ENCODE measurements at places on chromosomes 2 and 18.

DNA sequence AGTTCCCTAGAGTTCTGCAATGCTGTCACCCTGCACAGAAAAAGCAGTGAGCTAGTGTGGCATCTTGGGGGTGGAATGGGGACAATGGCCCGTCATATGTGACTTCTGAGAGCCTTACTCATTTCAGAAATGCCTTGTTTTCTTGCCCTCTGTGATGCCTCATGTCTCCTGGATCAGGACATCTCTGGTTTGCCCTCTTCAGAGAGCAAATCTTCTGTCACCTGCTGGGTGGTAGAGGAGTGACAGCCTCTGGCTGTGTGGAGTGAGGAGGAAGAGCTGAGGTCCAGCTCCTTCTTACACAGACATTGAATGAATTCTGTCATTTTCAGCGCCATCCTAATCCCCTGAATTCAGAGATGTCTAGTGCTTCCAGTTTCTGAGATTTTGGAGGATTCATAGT, 55.6 kb upstream of the PHLPP1 start:
- DNase-seq: no peak

GRCh38 chr2:101388232-101388631, 929 bp upstream of the CREG2 start:
- no peak for DNase-seq

DNA sequence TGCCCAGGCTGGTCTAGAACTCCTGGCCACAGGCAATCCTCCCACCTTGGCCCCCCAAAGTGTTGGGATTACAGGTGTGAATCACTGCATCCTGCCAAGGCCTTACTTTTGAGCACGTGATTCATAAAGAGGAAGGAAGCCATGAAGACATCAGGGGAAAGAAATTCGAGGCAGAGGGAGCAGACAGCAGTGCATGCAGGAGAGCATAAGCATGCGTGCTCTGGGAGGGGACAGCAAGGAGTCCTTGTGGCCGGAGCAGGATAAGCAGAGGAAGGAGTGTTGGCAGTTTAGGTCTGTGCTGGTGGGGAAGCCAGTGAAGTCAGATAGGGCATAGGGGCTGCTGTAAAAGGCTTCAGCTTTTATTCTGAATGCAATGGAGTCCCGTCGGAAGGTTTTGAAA, 400.5 kb upstream of the RAB12 start:
- no peak for DNase-seq

DNA sequence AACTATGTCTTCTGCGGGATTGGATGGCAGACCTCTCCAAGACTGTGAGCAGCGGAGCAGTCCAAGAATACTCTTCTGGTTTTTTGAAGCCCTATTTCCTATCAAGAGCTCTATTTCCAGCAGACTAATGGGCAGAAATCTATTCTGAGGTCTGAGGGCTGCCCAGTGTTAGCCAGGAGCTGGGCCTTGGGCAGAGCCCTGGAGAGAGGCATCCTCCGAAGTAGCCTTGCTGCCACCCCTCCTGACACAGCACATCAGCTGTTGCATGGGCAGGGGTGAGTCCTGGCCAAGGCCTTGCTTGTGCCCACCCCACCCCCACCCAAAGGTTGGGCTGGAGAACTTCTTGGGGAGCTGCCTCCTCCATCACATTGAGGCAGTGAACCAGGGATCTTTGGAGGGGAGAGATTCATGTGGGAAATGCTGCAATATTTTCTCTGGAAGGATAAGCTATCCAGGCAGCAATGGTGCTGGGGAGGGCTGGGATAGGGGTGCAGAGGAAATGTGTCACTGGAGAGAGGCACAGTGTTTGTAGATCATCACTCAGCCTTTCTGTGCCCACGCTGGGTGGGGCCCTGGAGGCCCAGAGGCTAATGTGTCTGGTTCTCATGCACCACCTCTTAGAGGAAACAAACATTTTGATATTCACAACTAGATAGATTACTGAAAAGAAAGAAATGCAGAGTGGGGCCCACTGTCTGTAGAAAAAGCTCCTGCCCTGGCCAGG, 104.7 kb downstream of the VSNL1 start:
- no peak for DNase-seq

- peak; percentile 69 for DNase-seq
Observed at GRCh38 chr2:207334624-207335371, 169.1 kb upstream of the KLF7 start.

DNA sequence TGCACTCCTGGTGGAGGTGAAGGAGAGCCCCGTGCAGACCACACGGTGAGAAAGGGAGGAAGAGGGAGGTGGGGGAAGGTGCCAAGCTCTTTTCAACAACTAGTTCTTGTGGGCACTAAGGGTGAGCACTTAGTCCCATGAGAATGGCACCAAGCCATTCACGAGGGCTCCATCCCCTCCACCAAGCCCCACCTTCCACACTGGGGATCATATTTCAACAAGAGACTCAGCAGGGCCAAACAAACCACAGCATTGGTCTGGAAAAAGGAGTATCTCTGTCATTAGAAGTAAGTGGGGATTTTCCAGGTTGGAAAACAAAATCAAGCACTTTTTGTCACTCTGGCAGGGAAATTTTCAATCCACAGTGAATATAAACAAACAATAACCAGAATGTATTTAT, 38.4 kb downstream of the ZAP70 start:
- no peak for DNase-seq

DNA sequence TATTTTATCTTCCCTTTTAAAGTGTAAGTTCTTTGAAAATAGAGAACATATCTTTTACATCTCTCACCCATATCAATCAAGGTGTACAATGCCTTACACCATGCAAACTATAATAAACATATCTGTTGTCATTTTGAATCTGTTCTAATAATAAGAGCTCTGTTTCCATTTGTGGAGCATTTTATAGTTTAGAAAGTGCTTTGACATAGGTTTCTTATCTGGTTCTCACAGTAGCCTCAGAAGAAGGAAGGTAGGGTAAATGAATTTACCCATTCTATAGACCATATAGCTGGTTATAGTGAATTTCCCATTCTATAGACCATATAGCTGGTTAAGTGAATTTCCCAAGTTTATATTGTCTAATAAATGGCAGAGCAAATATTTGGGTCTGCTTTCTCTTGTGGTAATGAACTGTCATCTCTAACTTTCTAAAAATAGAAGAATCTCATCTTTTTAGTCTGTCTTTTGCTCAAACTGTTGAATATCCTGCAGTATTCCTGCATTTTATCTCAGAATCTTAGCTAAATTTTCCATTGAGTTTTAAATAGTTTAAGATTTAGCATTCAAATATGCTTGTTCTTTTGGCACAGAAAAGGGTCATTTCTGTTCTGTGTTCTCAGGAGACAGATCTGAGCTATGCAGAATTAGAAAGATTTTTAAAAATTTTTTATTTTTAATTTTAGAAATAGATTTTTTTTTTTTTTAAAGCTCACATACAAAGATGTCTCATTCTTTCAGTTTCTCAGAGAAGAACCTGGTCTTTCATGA, 80.7 kb upstream of the STON1 start:
- DNase-seq: no peak

DNA sequence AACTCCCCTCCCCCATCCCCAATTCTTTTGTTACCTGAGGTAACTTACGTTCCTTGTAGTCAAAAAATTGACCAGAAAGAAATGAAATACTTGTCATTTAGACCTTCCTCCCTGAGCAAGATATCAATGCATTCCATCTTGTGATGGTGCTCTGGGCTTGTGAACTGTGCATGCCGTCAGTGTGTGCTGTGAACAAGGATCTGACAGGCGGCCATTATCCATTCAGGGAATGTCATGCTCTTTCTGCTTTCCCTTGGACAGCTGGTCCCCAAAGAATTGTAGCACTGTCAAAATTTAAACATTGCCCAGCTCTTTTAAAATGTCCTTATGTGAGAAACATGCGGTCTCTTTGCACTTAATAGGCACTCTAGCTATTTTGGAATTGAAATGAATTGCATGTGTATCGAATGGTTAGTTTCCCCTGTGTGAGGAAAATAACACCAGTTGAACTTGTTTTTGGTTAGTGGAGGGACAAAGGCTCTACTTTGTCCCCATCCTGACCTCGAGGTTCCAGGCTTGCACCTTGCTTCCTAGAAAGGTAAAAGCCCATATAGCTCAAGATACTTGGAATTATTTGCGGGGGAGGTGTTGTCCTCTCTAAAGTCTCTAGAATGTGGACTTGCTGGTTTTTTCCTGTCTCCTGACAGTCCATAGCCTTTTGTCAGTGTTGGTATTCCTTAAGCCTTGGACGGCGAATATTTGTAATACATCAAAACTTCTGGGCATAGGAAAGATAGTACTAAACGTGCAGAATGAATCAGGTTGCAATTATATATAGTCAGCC, 350.9 kb downstream of the NUP35 start:
- DNase-seq: no peak

- DNase-seq: no peak
Observed at GRCh38 chr2:88828397-88829137, 137.1 kb downstream of the RPIA start.

DNA sequence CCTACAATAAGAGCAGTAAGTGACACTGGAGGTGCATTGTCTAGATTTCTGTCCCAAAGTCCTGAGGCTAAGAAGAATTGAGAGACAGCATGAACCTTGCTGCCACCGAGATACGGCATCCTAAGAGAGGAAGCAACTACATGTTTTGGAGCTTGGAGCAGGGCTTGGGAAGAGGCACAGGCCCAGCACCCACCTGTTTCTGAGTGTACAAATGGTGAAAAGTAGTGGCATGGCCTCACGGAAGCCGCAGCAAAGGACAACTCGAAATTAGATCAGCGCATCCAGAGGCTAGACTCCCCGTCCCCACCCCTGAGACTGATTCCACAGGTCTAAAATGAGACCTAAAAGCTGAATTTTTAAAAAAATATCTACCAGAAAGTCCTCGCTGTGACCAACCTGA, 127.5 kb downstream of the PTGR3 start:
- DNase-seq: no peak

- peak; percentile 14 for DNase-seq
Observed at GRCh38 chr2:203824603-203825002, 43.0 kb upstream of the CTLA4 start.

GRCh38 chr2:64328415-64328722, 125.6 kb upstream of the LGALSL start:
- no peak for DNase-seq

DNA sequence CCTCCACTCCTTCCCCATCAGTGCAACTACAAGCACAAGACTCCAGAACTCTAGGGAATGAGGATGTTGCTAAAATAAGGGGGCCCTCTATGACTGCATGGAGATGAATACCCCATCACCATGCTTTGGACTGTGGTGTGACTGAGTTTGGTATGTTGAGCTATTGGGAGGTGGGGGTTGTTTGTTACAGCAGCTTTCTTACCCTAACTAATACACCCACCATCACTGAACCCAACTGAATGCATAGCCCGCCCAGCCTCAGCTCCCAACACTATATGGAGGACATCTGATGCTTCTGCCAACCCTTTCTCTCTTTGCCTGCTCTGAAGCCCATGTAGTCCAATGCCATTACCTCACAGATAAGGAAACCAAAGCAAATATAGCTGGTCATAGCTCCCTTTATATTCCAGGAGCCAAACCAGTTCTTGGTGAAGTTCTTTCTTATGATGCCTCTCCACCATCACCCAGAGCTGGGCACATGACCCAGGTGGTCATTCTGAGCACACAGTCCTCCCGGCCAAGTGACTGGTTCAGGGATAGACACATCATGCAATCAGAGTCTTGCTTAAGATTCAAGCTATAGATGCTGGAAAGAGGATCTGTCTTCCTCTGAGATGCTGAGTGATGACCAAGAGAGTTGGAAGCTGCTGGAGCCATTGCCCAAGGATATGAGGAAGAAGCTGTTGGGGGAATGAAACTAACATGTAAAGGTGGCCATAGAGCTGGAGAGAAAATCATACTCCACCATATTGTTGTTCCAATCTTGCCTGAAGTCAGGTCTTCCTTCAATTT, 155.6 kb upstream of the HAAO start:
- DNase-seq: no peak

GRCh38 chr2:48471048-48471474, 58.9 kb upstream of the STON1 start:
- no peak for DNase-seq

DNA sequence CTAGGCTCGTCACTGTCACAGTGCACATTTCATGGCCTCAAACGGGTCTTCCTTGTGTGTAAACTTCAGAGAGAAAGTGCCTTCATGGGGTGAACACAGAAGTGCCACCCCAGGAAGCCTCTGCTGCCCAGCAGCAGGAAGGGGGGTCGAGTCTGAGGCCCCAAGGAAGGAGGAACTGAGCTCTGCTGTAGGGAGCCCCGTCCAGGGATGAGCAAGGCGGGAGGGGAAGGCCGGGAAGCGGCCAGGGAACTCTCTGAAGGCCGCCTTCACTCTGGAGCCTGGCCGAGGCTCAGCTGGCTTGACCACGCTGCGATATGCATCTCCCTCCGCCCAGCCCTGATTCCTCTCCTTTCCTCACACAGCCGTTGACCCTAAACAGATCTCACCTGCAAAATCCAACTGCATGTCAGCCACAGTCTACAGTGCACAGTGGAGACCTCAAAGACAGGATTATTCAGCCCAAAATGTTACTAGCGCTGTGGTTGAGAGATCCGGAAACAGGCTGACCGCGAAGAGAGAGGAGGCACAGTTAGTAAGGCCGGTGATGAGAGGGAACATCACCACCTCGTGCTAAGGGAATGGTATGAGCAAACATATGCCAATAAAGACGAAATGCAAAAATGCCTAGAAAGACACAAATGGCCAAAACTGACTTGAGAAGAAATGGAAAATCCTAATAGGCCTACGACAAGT, 34.2 kb upstream of the CTDP1 start:
- no peak for DNase-seq

DNA sequence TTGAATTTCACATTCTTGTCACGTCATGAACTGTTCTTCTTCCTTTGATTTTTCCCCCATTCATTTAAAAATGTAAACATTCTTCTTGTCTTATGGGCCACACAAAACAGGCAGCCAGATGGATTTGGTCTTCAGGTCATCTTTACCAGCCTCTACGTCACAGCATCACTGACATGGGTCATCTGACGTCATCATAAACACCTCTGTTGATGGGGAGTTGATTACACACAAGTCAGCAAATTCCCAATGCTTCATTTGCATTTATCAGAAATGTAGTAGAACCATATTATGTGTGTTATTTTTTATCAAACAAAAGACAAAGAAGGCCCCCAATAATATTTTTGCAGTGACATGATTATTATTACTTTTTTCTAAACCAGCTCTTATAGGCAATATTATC, 777.9 kb downstream of the DCC start:
- no peak for DNase-seq

- DNase-seq: no peak
Observed at GRCh38 chr2:217616936-217617335, 385.9 kb downstream of the TNS1 start.

DNA sequence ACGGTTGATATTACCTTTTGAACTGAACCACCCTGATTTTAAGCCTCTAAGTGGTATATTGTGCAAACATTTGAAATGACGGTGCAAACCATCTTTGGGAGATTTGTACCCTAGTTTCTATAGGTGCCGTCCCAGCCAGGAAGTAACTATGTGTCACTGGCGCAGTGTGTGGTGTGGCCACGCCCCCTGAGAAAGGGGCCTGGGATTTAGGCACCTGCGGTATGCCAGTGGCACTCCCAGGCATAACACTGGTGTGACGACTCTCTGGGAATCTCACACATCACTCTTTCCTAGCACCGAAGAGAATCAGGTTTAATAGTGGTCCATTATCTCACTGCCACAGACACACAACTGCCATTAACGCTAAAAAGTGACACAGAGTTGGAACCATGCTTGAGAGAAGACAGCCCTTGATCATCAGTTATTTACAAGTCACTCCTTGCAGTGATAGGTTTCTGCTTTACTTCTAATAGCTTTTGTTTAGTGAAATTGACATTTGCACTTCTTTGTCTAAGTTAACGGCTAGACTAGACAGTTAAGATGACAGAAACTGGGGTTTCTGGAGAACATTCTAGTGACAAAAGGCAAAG, 11.1 kb downstream of the AQP4 start:
- no peak for DNase-seq
